ENCODE measurements at places on chromosomes 11 and 22.

DNA sequence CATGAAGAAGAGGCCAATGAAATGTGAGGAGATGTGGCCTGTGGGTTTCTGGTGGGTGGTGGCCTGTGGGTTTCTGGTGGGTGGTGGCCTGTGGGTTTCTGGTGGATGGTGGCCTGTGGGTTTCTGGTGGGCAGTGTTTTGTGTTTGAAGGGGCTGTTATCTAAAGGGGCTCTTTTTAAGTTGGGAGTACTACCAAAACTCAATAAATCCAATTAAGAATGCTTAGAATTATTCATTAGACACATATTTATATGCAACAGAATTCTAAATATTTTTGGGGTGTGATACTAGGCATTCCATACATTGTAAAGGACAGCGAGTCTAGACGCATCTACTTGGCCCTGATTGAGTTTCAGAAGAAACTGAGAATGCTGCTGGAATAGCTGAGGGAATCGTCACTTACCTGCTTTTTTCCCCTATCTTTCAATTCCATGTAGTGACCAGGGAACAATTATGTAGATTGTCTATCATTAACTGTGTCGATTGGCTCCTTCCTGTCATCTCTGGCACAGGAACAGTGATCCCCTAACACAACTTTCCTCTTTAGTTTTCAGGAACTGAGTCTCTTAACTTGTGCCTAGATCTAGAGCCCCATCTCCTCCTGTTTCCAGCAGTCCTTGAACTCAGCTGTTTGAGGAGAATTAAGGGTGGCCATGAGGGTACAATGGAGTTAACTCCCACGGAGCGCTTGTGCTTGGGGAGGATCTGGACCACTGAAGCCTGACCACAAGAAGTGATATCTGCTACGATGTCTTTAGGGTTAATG, 37.3 kb upstream of the TOP3B start:
- DNase-seq, result no peak

- no peak for DNase-seq
Observed at GRCh38 chr11:32400196-32400595, 35.1 kb downstream of the WT1 start.

DNA sequence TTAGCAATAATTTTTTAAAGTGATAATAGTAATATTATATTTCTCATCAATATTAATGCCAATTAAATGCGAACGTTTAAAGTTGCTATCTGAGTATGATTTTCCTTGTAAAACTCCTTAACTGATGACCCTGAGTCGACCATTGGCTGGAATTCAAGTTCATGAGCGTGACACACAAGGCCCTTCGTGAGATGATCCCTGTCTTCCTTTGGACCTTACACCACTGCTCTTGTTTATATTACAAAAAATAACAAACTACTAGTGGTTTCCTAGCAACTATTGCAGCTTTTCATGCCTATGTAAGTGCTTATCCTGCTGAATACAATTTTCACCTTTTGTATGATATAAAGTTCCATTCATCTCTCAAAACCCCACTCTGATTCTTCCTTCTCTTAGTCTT, 752.9 kb downstream of the CNTN5 start:
- no peak for DNase-seq

DNA sequence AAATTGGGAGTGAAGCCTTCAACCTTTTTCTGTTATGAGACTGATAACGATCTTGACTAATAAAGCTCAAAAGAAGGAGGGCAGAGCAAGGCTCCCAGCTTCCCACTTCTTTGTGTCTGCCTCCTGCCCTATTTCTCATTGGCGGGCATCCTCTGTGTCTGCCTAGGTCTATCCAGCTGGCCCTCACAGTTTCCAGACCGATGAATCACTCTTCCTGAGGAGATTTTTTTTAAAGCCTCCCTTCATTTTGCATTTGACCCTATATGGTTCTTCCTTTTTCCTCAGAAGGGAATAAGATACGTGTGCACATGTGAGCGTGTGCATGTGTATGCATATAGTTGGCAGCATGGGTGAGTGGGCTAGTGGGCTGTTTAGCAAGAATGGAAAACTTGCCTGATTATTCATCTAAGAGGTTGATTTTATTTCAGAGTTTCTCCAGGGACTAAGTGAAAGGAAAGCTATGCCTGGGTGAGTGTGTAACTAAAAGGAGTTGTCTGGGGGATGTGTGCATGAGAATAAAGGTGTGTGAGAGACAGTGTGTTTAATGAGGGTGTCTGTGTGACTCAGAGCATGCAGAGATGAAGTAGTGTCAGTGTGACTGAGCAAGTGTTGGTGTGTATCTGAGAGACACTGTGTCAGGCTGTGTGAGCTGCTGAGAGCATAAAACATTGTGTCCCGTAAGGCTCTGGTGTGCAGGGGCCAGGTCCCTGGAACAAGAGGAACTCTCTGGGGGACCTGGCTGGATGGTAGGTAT, 12.2 kb downstream of the PHLDB1 start:
- DNase-seq, result no peak

- DNase-seq, result no peak
Observed at GRCh38 chr22:30574997-30575671, 669 bp upstream of the GAL3ST1 start.

DNA sequence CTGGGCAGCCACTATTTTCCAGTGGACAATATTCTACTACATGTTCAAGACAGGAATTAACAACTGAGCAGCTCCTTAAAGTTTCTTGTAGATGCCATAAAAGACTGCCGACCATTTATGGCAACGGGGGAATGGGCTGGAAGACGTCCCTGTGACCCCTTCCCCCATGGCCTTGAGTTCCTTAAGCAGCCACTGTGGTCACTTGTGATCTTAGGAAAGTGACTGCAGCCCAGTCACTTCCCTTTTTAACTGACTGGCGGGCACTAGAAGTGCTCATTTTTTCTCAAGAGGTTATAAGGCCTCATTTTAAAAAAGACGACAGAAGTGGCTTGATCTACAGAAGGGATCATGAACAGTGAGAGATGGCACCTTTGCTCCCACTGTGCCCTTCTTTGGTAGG, 153.2 kb upstream of the NARS2 start:
- no peak for DNase-seq

- no peak for DNase-seq
Observed at GRCh38 chr11:60951904-60952741, at the start of gene SLC15A3. SLC15A3 (minus strand) TSS chr11:60952176; CDS start chr11:60951551, 625 bp downstream.

GRCh38 chr11:105368711-105369110, 229.1 kb upstream of the CARD18 start:
- DNase-seq, result no peak

DNA sequence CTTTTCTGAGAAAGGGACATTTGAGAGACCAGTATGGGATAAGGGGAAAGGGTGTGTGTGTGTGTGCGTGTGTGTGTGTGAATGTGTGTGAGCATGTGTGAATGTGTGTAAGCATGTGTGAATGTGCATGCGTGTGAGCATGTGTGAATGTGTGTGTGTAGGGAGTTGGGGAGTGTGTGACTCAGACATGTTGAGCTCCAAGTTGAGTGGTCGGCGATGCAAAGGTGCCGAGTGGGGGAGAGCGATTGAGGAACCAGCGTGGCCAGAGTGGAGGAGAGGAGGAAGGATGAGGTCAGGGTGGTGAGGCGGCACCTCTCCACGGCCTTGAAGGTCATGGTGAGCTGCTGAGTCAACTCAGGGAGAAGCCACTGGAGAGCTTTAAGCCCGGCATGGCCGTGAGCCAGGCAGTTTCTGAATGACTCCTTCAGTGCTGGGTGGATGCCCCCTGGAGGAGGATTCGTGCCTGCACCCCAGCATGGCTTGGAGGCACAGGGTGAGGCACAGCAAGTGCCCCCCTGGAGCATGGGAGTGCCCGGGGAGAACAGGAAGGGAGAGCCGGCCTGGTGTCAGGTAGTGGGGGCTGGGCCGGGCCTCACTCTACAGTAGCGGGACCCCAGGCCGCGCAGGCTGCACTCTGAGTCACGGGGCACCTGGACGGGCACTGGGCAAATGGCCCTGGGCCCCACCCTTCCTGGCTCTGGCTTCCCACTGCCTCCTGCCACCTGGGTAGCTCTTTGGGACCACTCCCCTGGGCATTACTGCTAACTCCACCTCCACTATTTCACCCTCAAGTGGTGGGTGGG, 8.2 kb upstream of the CCDC88B start:
- DNase-seq, result peak; percentile 27
